Muscle of back (tissue), 13 donors: ENCODE measurements at places on chromosomes 3 and 15.

DNA sequence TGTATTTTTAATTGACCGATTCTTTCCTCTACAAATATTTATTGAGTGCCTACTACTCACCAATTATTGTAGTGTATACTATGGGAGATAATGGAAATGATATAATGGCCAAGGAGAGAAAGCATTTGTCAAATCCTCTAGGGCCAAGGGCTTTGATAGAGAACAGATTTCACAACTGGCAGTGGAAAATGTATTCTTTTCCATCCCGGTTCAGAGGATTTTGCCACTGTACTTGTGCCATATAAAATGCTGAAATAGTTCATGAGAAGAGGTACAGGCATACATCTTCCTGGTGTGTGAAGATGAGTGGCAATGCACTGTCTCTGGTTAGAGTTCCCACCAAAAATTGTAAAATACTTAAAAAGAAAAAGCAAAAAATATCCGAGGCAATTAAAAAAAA is 451.6 kb upstream of the TPRG1 start:
- DNase-seq: no peak

- DNase-seq: no peak
Measured at GRCh38 chr15:47291767-47292166, 425.5 kb upstream of the SEMA6D start.

DNA sequence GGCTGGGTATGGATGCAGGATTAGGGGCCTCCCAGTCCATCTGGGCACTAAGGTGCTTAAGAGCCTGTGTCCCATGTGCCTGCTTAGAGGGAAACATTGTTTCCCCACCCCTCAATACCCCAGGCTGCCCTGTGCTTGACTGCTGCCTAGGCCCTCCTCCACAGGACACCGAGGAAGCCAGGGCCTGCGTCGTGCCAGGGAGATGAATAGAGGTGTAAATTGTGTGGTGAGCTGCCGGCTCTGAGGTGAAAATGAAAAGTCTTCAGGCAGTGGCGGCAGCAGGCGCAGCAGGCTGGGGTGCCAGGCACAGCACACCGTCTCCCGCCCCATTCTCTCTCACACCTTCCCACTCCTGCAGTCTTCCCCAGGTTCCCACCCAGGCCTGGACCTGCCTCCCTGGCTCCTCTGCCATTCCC is 13.9 kb upstream of the GRM2 start:
- no peak for DNase-seq

DNA sequence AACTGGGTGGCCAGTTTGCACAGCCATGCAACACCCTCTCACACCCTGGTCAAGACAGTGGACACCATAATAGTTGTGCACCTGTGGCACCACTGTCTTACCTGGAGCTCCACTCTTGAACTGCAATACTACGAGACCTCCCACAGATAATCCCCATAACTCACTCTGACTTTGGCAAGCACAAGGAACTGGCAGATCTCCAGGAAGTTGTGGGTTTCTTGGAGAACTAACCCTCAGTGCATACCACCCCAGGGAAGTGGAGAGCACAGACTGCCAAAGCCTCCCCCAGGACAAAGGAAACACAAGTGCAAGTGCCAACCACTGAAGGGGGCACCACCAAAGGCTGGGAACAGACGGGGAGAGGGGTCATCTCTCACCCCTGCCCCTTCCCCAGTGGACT is 318.6 kb downstream of the SUCLG2 start:
- DNase-seq: peak; percentile 0

- no peak for DNase-seq
Measured at GRCh38 chr3:46926871-46927717, 49.5 kb downstream of the CCDC12 start.
